Spleen (tissue), 13 donors: ENCODE measurements at places on chromosomes 13 and 19.

DNA sequence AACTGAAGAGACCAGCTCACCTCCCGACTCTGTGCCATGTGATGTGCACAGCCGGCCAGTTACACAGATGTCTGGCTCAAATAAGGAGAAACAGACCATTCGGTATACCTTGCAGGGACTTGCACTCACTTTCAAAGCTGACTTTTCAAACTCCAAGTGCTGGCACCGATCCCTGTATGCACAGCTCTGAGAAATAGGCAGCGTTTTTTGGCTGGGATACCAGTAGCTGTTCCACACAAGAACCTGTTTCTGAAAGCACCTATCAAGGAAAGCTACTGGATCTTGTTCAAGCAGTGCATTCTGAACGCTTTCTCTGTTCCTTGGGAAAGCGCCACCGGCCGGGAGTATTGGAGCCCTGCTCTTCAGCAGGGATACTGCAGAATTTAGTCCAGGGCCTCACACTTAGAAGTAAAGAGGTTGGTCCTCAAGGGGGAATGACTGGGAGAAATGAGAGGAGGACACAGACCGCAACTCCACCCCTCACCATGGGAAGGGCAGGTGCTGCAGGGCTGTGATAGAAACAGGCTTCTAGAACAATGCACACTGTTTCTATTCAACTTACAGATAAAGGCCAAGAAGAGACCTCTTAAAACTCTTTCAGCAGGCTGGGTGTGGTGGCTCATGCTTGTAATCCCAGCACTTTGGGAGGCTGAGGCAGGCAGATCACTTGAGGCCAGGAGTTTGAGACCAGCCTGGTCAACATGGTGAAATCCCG lies 53.6 kb upstream of the PABPC3 start:
- no peak for DNase-seq

DNA sequence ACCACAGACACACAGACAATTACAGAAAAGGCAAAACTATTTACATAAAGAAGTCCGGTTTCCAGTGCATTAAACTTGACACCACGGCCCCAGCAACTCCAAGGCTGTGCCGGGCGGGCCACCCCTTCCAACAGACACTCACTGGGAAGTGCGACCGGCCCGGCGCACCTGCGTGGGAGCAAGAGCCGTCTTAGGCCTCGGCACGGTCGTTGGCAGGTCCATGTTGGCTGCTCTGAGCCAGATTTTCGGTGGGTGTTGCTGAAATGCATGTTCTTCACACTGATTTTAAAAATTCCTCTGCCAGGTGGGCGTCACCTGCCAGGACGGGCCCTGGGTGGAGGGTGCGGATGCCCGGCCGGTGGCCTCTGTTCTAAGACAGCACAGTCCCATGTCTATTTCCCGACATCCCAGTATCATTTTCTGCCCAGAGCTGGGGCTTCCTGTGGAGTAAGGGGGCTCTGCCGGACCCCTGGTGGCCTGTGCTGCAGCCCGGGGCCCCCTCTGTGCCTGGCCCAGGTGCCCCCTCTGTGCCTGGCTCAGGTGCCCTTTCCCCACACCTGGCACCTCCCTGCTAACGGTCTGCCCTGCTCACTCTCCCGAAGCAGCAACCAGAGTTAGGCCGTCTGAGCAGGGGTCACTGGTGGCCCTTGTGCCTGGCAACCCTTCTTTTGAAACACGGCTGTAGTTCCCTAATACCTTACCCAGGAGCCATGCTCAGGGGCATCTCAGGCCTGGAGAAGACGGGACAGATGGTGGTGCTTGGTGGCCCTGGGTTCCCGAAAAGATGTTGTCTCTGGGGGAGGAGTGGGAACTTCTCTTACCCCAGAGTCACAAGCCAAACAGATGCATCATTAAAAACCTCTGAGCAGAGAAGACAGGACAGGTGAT lies 9.2 kb downstream of the TMEM255B start:
- peak; percentile 48 for DNase-seq

DNA sequence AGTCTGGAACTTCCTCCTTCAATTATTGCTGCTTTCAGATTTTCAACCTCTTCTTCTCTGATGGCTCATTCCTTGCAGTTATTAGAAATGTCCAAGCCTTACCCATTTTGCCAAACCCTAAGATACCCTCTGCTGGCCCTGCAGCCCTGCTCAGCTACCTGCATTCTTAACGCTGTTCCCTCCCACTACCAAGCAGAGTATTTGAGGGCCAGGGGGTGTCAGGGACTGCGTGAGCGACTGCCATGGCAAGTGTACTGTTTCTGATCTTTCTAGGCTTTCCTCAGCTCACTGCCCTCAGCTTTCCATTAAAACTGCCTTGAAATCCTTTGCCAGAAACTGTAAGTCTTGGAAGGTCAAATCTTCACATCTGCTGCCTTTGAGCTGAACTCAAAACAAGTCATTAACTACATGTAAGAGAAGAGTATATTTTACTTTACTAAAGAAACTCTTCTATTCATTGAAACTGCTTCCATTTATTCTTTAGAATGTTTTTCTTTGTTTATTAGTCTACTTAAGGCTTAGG lies 41.0 kb downstream of the HS6ST3 start:
- no peak for DNase-seq

- DNase-seq: no peak
Observed at GRCh38 chr13:99855526-99856420, 115.8 kb downstream of the ZIC5 start.
